ENCODE measurements at places on chromosomes 6 and 20. TPM values are rescaled to one million over a fixed set of nuclear protein-coding genes. Genes with fewer than 3 reads are reported as not detected.

DNA sequence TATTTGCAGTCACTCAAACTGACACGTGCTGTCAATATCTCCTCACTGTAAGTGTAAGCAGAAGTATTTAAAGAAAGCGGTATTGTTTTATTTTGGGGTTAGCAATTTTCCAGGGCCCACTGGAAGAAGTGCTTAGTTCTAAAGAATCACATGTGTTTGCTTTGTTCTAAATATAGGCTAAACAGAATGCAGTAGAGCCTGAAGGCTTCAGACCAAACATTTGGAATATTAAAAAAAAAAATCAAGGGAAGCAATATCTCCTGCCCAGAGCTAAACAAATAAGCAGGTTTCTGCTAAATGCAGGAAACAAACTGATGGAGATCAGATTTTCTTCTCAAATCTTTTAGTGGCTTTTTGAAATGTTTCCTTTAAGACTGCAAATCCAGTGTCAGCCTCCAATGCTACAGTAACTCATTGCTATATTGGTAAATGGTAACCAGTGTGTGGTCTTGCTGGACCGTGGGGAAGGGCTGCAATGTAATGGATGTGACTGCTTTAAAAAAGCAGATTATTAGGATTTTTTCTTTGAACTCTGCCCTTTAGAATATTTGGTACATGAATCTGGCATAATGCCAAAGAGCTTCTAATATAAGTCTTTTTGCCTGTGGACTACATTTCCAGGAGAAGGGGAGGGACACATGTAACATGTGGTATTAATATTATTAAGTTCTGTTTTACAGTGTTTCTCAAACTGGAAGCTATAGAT is 317.1 kb upstream of the FERMT1 start:
- no peaks in the 10 kb centered on the region for H3K4me1 ChIP-seq
- H3K4me3 ChIP-seq: no peak overlapping the region
- H3K27ac ChIP-seq: no peak overlapping the region
- DNase-seq: no peak
- no peaks in the 10 kb centered on the region for H3K36me3 ChIP-seq

GRCh38 chr6:17393892-17394631 is 667 bp downstream of the CAP2 start:
- no peaks in the 10 kb centered on the region for H3K27me3 ChIP-seq
- H3K27ac ChIP-seq: peak overlapping the region; percentile 89
- peak overlapping the region; percentile 21 for H3K4me3 ChIP-seq
- H3K4me1 ChIP-seq: no peaks in the 10 kb centered on the region

DNA sequence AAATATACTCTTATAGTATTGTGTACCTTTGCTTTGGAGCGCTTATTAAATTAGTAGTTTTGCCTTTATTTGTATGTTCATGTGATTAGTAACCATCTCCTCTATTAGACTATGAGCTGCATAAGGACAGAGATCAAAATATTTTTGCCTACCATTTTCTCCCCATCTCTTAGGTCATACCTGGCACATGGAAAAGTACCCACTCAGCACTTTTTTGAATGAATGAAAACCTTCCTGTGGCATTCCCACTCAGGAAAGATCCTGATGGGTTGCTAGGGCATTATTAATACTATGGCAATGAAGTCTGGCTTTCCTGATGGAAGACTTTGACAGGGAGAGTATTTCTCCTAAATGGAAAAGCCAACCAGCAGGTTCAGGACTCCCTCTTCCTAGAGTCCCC is 20.3 kb upstream of the CHD6 start:
- H3K4me1 ChIP-seq: no peaks in the 10 kb centered on the region
- DNase-seq: no peak
- no peaks in the 10 kb centered on the region for H3K36me3 ChIP-seq

GRCh38 chr6:41939848-41940758 is 1.5 kb downstream of the CCND3 start:
- H3K27me3 ChIP-seq: no peaks in the 10 kb centered on the region
- H3K27ac ChIP-seq: peak overlapping the region; percentile 21
- peak; percentile 79 for DNase-seq
- peaks cover 9% of the 10 kb centered on the region for H3K4me1 ChIP-seq
- H3K4me3 ChIP-seq: peak overlapping the region; percentile 76
- H3K36me3 ChIP-seq: peaks cover 14% of the 10 kb centered on the region

The OR2B6 gene
- polyA plus RNA-seq: not detected

GRCh38 chr6:5042436-5042835 is 38.6 kb upstream of the RPP40 start:
- no peaks in the 10 kb centered on the region for H3K4me1 ChIP-seq
- no peak overlapping the region for H3K4me3 ChIP-seq
- no peak for DNase-seq
- no peaks in the 10 kb centered on the region for H3K27me3 ChIP-seq
- no peaks in the 10 kb centered on the region for H3K36me3 ChIP-seq
- H3K27ac ChIP-seq: no peak overlapping the region

GRCh38 chr6:42260972-42261371 is 43.3 kb upstream of the MRPS10 start:
- H3K27me3 ChIP-seq: no peaks in the 10 kb centered on the region
- peak overlapping the region; percentile 1 for H3K27ac ChIP-seq
- no peaks in the 10 kb centered on the region for H3K36me3 ChIP-seq
- no peaks in the 10 kb centered on the region for H3K4me1 ChIP-seq
- no peak overlapping the region for H3K4me3 ChIP-seq

- no peaks in the 10 kb centered on the region for H3K4me1 ChIP-seq
- H3K27ac ChIP-seq: no peak overlapping the region
- DNase-seq: no peak
- H3K4me3 ChIP-seq: no peak overlapping the region
- no peaks in the 10 kb centered on the region for H3K27me3 ChIP-seq
Observed at GRCh38 chr20:53890443-53891305, 179.7 kb downstream of the BCAS1 start.

GRCh38 chr20:64121586-64121985 is 14.2 kb upstream of the NPBWR2 start:
- H3K36me3 ChIP-seq: no peaks in the 10 kb centered on the region
- no peaks in the 10 kb centered on the region for H3K4me1 ChIP-seq
- no peaks in the 10 kb centered on the region for H3K27me3 ChIP-seq
- no peak overlapping the region for H3K4me3 ChIP-seq

The TMEM200A gene
- 7.7 TPM for polyA plus RNA-seq

DNA sequence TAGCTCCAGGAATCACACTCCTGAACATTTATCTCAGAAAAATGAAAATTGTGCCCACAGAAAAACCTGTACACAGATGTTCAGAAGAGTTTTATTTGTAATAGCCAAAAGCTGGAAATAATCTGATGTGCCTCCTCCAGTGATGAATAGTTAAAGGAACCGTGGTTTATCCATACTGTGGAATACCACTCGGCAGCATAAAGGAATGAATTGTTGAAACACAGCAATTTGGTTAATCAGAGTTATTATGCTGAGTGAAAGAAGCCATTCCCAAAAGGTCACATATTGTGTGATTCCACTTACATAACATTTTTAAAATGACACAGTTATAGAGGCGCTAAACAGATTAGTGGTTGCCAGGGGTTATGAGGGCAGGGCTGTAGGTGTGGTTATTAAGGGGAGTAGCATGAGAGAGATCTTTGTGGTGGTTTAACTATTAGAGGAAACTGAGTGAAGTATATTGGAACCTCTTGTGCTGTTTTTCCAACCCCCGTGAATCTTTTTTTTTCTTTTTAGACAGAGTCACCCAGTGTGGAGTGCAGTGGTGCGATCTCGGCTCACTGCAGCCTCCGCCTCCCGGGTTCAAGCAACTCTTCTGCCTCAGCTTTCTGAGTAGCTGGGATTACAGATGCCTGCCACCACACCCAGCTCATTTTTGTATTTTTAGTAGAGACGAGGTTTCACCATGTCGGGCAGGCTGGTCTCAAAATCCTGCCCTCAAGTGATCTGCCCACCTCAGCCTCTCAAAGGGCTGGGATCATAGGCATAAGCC is 26.2 kb downstream of the PSMF1 start:
- H3K27ac ChIP-seq: no peak overlapping the region
- H3K4me1 ChIP-seq: no peaks in the 10 kb centered on the region
- DNase-seq: no peak
- H3K36me3 ChIP-seq: no peaks in the 10 kb centered on the region

DNA sequence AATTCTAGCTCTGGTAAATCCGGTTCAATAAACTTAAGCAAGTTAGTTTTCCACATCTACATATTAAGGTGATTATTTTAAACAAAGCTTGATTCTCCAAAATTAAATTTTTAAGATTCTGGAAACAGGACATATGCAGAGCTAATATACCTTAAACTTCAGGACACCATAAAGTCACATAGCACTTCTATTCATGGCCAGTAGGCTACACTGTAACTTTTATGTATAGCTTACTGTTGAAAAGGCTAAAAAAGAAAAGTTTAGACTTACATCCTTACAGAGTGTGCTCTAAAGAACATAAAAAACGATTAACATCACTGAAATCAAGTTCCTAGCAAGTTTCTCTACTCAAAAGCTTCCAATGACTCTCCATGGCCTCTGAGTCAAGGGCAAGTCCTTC is 224.7 kb downstream of the PTPRK start:
- no peak overlapping the region for H3K27ac ChIP-seq
- H3K27me3 ChIP-seq: no peaks in the 10 kb centered on the region
- DNase-seq: no peak
- H3K36me3 ChIP-seq: no peaks in the 10 kb centered on the region
- no peak overlapping the region for H3K4me3 ChIP-seq

The RALGAPA2 gene
- polyA plus RNA-seq: 5.9 TPM

DNA sequence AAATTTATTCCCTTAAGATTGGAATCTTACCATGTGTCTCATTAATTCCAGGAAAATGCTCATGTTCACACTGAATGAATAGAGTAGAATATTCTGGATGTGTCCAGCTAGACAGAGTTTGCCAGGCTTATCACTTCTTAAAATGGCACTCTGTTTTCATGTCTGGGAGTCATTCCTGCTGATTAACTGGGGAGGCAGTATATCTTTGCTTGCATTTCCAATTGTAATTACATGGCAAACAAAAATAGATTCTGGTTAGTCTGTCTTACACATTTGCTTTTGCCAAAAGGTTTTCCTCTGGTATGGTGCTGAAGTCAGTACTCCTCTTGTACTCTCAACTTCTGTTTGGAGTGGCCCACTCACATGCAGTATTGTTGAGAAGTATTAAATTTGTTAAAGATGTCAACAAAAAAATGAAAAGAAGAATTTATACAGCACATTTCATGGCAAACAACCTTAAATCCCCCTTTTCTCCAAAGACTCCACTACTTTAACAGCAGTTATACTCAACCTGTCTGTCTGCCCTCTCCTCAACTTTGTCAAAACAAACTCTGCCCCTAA is 70.2 kb downstream of the TENT5A start:
- no peaks in the 10 kb centered on the region for H3K27me3 ChIP-seq
- no peak overlapping the region for H3K4me3 ChIP-seq
- no peak overlapping the region for H3K27ac ChIP-seq
- no peak for DNase-seq
- H3K36me3 ChIP-seq: no peaks in the 10 kb centered on the region

- peak; percentile 46 for DNase-seq
- no peaks in the 10 kb centered on the region for H3K4me1 ChIP-seq
- H3K27ac ChIP-seq: no peak overlapping the region
- H3K4me3 ChIP-seq: no peak overlapping the region
- H3K27me3 ChIP-seq: no peaks in the 10 kb centered on the region
- no peaks in the 10 kb centered on the region for H3K36me3 ChIP-seq
Observed at GRCh38 chr20:64247307-64247618, 8.3 kb upstream of the PCMTD2 start.
